Cerebellar nuclear complex (tissue), 1 donor: ENCODE measurements at places on chromosomes 2 and 18.

GRCh38 chr2:162221064-162221463 is 22.2 kb downstream of the FAP start:
- DNase-seq = no peak

- no peak for DNase-seq
Measured at GRCh38 chr2:231182513-231182899, 15.9 kb upstream of the ARMC9 start.

DNA sequence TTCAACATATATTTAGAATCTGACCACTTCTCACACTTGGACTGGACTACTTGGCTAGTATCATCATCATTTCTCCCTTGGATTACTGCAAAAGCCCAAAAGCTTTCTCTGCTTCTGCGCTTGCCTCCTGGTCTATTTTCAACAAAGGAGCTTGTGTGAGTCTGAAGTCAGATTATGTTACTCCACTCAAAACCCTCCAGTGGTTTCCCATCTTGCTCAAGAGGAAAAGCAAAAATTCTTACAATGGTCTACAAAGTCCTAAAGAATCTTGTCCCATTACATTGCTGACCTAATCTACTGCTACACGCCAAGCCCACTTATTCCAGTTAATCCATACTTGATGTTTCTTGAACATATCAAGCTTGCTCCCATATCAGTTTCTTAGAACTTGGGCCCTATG is 9.6 kb downstream of the PREPL start:
- no peak for DNase-seq

DNA sequence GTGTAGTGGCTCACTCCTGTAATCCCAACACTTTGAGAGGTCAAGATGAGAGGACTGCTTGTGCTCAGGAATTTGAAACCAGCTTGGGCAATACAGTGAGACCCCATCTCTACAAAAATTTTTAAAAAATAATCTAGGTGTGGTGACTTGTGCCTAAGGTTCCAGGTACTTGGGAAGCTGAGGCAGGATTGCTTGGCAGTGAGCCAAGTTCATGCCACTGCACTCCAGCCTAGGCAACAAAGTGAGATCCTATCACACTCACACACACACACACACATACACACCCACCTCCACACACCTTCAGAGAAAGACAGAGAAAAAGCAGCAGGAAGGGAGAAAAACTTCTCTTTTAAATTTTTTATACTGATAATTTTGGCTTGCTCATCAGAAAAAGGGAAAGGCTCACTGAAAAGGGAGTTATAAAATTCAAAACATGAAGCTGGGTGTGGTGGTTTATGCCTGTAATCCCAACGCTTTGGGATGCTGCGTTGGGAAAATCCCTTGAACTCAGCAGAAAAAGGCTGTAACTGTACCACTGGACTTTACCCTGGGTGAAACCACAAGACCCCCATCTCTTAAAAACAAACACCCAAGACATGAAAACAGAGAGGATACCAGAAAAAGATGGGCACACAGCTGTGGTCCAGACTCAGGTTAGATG is 25.7 kb downstream of the FAM168B start:
- DNase-seq = no peak

GRCh38 chr2:14642499-14642898 is 10.0 kb downstream of the LRATD1 start:
- DNase-seq = no peak

- no peak for DNase-seq
Measured at GRCh38 chr18:45730832-45731575, 7.0 kb downstream of the SLC14A1 start.

DNA sequence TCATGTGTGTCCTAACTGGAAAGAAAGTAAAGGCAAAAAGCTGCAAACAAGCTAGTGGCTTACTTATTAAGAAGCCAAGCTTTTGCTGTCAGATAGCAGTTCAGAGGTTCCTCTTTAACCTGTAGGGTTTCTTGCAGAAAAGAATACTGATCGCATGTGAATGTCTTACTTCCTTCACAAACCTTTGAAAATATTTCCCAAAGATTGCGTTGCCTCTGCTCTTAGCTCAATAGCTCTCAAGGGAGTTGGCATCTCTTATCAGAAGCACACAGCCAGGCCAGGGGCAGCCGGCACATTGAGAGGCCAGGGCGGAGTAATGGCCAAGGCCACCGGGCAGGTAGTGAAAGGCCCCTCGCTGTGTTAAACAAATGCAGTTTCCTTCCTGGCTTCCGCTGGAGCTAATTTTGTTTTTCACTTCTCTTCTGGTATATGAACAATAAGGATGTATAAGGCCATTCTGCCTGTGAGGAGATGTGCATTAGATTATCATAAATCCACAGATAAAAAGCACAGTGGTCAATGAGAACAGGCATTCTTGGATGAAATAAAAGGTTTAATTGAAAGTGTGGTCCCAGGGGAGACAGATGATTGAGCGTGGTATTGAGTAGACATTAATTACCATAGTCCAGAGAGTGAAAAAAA is 542.4 kb upstream of the NRP2 start:
- DNase-seq = no peak

DNA sequence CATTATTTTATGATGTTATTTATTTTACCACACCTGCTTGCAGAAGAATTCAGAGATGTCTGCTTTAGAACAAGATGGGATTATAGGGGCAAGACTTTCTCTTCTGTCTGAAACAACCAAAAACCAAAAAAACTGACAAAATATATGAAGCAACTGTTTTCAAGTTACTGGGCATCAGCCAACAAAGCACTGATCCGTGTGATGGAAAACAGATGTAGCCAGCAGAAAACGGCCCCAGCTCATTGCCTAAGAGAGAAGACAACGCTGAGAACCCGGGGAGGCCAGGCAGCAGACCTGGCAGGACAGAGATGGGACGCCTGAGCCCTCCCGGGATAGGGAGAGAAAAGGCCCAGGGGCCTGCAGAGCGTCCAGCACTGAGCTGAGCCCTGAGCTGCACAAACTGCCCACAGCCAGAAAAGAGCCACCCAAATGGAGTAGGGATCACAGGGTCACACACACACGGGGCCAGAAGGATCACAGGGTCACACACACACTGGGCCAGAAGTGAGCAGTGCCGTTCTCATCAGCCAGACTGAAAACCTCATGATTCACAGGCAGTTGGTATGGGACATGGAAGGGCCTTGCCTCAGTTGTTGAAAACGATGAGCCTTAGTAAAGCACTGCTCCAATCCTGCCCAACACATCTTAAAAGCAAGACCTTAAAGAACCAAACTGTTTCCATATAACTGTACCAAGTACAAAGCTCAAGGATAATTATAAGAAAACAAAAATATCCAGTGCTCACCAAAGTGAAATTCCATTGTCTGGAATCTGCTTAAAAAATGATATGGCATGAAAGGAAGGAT is 12.1 kb downstream of the PXDN start:
- DNase-seq = no peak

DNA sequence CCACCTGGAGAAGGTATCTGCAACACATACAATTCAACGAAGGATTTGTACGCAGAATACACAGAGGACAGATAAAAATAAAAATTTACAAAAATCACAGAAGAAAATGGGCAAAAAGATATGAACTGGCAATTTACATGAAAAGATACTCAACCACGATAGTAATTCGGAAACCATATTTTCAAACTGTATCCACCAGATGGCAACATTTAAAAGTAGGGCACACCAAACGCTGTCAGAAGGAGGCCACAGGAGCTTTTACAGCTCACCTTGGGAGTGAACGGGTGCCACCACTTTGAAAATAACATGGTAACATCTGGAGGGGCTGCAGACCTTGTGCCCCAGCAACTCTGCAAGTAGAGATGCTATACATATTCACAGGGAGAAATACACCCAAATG is 9.8 kb downstream of the KIF1A start:
- DNase-seq = no peak

DNA sequence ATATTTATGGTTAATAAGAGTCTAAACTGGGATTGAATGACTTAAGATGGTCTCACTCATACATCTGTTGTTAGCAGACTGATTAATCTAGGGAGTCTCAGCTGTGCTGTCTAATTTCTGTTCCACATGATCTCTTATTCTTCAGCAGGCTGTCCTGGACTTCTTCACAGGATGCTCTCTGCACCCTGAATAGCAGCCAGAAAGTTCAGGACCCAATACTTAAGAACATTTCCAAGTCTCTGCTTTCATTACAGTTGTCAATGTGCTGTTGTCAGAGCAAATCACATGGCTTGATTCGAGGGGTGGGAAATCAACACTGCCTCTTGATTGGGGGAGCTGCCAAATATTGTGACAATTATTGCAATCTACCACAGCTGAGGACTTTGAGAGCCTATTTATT is 627.1 kb upstream of the SLC8A1 start:
- no peak for DNase-seq

DNA sequence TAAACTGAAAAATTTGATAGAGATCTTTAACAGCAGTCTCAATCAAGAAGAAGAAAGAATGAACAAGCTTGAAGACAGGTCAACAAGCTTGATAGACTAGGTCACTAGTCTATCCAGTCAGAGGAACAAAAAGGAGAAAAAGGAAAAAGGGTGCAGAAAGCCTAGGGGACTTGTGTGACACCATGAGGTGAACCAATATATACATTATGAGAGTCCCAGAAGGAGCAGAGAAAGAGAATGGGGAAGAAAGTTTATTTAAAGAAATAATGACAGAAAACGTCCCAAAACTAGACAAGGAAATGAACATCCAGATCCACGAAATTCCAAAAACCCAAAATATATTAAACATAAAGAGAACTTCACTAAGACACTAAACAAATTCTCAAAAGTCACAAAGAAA is 84.5 kb downstream of the VAPA start:
- no peak for DNase-seq

DNA sequence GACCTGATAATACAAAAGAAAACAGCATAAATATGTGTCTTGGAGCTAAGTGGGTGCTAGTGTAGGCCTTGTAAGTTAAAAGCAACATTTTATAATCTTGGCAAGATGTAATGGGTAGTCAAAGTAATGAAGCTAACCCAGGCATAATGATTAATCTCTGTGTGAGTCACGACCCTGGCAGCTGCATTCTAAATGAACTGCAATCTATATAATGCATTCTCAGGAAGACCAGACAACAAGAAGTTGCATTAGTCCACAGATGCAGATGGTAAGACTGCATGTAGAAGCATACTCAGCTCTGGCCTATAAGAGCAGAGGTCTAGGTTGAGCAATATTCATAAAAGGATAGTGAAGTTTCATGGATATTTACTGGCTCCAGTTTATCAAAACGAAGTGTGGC is 85.6 kb upstream of the ETAA1 start:
- no peak for DNase-seq

DNA sequence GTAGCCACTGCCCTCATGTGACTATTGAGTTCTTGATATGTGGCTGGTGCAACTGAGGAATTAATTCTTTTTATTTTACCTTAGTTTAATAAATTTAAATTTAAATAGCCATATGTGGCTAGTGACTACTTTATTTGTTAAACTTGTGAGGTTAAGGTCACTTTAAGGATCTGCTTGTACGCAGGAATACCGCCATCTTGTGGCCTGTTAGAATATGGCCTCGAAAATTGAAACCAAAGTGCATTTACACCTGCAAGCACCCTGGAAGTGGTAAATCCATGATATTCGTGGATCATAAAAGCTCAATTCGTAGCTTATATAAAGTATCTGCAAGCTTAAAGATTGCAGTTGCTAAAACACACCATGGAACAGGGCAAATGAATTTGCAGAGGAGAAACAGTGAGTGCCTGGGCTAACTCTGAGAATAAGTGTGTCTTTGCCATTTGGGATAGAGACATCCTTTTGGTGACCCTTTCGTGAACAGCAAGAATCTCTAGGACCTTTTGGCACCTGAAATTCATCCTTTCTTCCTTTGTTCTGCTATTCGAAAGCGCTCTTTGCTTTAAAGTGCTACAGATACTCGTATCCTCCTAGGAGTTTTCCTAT is 59.9 kb upstream of the REG3A start:
- no peak for DNase-seq

GRCh38 chr2:224381521-224382279 is 20.2 kb downstream of the FAM124B start:
- no peak for DNase-seq

DNA sequence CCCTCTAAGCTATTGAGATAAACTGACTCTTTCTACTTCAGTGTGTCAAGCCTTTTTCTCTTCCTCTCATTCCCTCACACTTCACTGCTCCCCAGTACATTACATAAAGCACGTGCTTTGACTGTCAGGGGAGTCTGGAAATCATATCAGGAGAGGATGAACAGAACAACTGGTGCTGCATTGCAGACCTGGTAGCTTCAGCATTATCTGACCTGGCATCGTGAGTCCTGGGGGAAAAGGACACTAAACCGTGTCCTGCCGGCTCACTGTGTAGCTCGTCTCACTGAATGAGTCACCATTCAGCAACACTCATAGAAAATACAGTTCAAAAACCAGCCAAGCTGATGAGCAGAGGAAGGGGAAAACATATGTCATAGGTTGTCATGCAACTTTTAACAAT is 108.5 kb upstream of the UNC80 start:
- DNase-seq = peak; percentile 35

- no peak for DNase-seq
Measured at GRCh38 chr18:12840382-12840781, 43.7 kb downstream of the PTPN2 start.

- DNase-seq = no peak
Measured at GRCh38 chr2:60351802-60352201, 201.7 kb downstream of the BCL11A start.

- DNase-seq = no peak
Measured at GRCh38 chr2:219684721-219685689, 57.6 kb downstream of the SLC4A3 start.

- DNase-seq = no peak
Measured at GRCh38 chr2:178933493-178933892, 116.4 kb downstream of the CCDC141 start.

DNA sequence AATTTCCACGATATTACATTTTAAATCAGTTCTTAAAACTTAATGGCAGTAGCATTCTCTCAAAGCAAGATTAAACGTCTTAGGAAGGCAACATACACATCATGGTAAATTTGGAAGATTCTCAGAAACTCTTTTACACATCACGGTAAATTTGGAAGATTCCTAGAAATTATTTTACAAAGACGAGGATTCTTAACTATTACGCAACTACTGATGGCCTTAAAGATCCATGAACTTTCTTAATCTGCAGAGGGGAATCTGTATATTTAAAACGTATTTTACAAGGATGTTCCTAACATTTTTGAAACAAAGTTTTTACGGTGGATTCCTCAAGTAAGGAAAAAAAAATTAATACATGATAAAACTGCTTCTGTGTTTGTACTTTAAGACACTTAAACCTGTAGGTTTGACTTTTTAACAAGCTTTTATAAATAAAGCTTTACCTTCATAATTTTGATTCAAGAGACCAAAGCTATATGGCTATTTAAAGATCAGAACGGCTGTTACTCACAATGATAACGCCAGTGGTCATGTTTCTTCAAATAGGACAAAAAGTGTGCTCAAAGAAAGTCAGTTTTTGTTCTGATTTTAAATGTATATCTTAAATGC is 1.7 kb downstream of the ATF2 start:
- DNase-seq = no peak

DNA sequence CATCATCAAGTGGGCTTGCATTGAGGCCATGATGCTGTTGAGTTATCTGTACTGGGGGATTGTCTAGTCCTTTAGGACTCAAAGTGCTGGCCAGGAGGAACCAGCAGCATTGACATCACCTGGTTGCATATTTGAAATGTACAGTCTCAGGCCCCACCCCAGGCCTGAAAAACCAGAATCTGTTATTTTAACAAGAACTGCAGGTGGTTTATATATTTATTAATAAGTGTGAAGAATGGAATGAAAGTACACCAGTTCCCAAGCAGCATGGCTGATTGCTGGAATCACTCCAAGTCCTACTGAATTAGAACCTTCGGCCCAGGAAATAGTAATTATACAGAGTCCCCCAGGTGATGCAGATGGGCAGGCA is 2.8 kb downstream of the IL1F10 start:
- no peak for DNase-seq
